ENCODE measurements at places on chromosomes 3 and 15.
A peak's percentile ranks its signal among the peaks of the same experiment; 100 is the strongest.

GRCh38 chr15:48003441-48003840 is 117.3 kb upstream of the SLC24A5 start:
- no peak for DNase-seq

DNA sequence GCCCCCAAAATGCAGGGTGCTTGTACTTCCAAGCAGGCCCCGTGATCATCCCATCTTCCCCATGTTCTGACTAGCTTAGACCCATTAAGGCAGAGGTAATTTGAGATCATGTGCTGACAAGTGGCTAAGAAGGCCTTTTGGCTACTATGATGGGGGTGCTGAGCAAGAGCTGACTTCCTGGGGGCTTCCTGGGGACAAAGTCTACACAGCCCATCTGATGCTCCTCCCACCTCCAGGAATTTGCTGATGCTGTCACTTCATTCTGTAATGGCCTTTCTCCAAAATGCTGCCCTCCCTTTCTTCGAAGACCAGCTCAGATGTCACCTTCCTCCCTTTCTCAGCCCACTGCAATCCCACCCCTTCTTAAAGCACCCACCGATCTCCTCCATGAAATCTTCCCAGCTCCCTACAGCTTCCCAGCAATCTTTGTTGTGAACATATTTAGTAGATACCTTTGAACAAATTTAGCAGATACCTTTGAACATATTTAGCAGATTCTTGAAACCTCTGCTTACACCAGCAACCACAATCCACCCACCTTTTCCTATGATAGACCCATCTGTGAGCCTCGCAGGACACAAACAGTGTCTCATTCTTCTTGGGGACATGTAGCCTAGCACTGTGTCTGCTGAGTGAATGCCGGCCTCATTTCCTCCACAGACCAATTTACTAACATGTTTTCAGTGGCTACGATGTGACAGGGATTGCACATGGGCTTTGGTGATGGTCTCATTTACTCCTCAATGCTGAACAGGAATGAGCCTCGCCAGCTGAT is 223.3 kb downstream of the EPHB1 start:
- DNase-seq, result no peak

GRCh38 chr15:89201465-89202005 is 19.8 kb downstream of the RLBP1 start:
- DNase-seq, result no peak

GRCh38 chr3:194572143-194572789 is 61.0 kb downstream of the TMEM44 start:
- peak; percentile 85 for DNase-seq

DNA sequence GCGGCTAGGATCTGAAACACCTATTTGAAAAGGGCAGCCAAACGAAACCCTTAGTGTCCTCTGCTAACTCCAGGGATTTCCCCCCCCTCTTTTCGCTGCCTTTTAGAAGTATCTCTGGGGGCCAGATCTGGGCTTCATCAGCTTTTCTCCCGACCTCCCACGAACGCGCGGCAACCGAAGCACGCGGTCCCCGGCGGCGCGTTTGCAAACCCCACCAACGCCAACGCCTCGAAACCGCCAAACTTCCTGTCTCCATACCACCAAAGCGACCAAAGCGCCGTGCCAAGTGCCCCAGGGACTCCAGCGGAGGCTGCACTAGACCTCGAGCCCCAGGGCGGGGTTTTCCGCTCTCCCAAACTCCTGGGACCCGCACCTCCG is 155.8 kb upstream of the FRMD4B start:
- DNase-seq, result no peak

GRCh38 chr15:43524254-43524845 is 6.9 kb downstream of the MAP1A start:
- no peak for DNase-seq

GRCh38 chr15:77817434-77817833 is 184.7 kb upstream of the LINGO1 start:
- DNase-seq, result no peak

- no peak for DNase-seq
Measured at GRCh38 chr3:42159706-42160472, 68.7 kb downstream of the TRAK1 start.

DNA sequence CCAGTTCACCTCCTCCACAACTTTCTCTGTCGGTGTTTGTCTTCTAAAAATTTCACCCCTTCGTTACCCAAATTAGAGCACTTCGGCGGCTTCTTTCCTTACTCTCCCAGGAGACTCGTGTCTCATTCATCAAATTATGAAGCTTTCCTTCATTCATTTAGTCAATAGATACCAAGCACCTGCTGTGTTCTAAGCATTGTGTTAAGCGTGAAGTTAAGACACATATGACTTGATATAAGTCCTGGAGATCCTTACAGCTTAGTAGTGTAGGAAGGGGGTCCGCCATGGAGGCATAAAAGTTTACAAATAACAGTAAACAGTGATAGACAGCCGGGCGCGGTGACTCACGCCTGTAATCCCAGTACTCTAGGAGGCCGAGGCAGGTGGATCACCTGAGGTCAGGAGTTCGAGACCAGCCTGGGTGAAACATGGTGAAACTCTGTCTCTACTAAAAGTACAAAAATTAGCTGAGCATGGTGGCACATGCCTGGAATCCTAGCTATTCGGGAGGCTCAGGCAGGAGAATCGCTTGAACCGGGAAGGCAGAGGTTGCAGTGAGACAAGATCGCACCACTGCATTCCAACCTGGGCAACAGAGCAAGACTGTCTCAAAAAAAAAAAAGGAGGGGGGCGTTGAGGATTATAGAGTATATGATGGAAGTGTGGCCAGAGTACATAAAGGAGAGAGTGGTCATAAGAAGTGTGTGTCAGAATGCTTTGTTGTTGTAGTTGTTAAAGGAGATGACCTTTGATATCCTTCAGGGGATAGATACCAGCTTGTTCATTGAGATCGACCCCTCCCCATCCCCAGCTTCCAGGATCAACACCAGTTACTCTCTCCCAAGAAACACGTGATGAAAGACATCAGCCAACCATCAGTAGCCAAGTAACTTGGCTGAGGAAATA is 744 bp upstream of the CCDC32 start:
- no peak for DNase-seq

DNA sequence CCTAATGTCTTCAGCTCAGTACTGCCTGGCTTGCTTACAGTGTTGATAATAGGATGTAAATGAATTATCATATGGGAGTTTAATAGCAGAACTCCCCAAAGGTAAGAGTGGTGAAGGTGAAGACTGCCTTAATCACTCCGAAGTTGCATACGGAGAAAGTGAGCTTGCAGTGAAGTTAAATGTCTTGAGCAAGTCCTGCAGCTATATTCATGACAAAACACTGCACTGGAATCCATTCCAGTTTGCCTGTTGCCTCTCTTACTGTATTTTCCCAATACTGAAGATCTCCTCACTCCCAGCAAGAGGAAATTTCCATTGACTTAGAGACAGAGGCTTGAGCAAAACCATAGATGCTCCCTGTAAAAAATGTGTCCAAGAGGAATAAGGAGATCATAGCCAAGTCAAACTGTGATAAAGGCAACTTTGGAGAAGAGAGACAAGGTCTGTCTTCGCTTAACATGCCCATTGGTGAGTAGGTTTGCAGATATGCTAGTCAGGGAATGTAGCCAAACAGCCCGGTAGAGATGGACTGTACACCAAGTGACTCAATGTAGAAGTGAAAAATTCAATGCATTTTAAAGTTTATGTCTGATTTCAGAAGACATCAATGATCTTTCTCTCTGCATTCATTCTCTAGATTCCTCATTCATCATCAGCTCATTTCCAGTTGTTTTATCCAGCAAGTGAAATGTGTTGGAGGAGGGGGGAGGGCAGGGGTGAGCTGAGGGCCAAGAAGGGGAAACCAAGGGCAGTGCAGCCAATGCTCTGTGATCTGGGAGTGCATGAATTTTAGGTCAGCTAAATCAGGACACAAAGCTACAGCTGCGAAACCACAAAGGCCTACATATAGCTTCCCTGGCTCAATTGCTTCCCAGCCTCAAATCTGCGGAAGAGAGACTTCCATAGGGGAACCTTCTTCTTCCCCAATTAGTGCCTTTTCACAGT is 667.1 kb upstream of the NR2F2 start:
- DNase-seq, result peak; percentile 52

DNA sequence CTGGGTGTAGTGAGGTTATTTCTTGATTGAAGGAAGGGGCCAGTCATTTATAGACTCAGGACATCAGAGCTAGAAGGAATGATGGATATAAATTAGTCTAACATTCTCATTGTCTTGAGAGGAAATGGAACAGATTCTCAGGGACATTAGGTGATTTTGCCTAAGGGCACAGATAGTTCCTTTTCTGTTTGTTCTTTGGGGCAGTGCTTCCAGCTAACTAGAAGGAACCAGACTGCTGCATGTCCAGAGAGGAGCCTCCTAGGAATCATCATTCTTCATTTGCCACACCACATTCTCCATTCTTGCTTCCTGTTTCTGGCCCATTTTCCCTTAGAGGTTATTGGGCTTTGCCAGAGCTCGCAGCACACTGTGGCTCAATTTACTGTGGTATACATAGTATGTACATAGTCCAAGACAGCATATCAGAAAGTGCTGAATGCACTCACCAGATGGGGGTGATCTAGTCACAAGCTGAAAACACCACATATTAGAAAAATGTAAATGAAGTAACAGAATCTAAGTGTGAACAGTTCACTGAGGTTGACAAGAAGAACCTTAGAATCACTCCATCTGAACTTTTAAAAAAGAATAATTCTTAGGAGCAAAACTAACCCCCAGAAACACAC is 62.7 kb upstream of the MYZAP start:
- DNase-seq, result no peak

DNA sequence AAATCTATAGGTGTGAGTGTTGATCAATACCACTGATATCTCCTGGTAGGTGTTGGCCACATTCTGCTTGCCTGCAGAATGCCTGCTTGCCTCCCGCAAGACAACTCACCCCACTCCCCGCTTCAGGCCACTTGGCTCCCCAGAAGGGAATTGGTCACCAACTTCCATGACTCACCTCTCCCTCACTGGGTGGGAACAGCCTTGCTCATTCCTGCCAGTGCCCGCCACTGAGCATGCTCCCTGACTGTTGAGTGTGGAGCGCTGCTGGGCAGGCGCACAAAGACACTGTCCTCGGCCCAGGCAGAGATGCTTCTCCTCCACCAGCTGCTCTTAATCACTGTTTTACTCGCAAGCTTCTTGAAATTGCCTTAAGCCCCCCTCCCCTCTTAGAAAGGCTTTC is 57.3 kb upstream of the PPP2R3A start:
- DNase-seq, result no peak

DNA sequence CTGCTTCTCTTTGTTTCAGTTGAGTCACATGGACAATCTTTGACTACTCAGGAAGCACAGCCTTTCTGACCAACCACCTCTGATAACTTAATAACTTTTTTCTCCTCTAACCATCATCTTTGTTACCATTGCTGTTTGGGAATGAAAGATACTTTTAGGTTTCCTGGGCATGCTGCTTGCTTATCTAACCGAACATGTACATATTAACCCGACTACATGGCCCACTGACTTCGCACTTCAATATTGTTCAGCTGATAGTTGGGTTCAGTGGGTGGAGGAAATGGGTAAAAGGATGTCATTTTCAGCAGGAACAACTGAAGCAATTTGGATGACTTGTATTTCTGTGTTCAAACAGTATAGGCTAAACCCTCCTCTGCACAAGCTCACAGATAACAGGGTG is 214.3 kb downstream of the SQOR start:
- no peak for DNase-seq

- DNase-seq, result no peak
Measured at GRCh38 chr3:143988306-143988705, 16.7 kb downstream of the DIPK2A start.

DNA sequence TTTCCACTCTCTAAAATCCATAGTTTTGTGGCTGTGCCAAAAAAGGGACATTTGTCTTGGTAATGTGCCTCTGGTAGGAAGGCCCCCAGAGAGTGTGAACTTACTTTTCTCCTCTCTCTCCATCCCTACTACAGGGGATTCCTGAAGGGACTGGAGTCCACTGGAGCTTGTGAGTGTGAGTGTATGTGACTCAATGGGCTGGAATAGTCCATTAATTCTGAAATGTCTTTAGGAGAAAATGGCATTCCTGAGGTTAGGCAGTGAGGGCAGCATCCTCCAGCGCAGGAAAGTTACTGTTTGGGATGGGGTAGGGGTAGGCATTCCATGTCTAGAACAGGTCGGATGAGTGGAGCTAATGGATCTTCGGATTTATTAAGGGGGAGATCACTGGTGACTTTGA is 59.8 kb upstream of the CACNA2D3 start:
- no peak for DNase-seq

DNA sequence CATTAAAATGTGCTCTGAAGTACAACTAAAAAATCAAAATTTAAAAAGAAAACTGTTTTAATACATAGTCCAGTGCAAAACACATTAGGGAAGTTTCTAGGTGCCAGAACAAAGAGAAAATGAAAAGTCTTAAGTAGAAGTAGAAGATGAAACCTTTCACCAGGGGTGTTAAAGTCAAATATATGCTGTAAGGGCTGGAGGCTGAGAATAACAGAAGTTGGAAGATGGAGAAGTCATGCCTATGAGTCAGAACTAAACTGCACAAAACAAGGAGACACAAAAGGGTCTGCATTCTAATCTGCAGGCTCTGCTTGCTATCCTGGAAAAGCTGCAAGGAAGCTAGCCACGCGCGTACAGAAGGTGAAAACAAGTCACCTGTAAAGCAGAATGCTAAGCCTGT is 48.7 kb upstream of the CPB1 start:
- DNase-seq, result no peak

DNA sequence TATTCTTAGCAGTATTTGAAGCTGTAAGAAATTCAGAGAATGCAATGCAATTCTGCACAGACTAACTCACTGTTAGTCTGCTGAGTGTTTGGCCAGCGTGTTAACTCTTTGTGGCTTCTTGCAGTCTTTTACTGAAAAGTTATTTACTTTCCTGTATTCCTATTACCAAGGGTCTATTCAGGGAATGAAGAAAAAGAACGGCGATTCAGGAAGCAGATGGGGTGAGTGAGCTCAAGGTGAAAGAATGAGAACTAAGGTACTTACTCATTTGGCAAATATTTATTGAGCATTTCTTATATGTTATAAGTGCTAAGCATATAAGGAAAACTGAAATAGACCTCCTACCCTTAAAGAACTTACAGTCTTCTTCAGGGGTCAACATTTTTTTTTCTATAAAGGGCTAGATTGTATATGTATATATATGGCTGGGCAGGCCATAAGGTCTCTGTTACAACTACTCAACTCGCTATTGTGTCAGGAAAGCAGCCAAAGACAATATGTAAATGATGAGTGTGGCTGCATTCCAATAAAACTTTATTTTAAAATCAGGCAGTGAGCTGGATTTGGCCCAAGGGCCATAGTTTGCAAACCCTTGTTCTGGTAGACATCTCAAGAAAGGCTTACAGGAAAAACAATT is 271.9 kb upstream of the GADL1 start:
- DNase-seq, result peak; percentile 72

Data from fibroblast of skin of left quadriceps (primary cell).